Thymus (tissue), 14 donors: ENCODE measurements at places on chromosomes 12 and 14.

DNA sequence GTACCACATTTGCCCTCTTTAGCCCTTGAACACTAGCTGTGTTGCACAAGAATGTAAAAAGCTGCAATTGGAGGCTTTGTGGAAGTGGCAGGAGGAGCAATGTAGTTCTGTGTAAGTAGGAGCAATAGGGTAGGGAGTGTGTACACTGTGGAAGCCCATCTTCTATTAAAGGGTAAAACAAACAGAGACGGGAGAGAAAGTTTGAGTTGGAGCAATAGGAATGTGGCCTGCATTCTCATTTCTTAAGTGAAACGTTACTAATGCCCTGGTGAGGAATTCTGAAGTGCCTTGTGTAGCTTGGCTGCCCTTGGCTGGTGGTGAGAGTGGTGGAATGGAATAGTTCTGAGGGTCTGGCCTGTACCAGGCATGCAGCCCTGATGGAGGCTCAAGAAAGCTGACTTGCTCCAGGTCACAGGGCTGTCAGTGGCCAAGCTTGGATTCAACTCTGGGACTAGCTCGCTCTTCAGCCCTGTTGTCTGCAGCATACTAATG, 38.8 kb upstream of the ATP23 start:
- DNase-seq = no peak

DNA sequence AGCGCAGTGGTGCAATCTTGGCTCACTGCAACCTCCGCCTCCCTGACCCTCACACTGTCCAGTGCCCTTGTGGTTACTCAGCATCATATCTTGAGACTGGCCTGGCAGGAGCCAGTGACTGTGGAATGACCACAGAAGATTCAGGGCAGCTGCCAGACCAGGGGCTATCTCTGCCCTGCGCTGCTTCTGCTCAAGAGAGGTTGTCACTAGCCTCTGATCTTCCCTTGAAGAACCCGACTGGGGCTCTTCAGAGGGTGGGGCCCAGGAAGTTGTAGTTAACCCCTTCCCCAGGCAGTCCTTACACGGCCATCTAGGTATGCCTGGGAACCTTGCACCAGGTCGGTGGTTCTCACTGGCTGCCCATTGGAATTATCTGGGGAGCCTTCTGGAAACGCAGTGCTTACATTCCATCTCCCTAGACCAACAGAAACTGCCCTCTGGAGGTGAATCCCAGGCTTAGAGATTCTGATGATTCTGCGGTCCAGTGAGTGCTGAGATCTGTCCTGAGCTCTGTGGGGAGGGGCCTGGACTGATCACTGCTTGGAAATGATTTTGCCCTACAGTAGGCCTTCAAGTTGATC, 41.4 kb downstream of the PLEKHG3 start:
- no peak for DNase-seq

DNA sequence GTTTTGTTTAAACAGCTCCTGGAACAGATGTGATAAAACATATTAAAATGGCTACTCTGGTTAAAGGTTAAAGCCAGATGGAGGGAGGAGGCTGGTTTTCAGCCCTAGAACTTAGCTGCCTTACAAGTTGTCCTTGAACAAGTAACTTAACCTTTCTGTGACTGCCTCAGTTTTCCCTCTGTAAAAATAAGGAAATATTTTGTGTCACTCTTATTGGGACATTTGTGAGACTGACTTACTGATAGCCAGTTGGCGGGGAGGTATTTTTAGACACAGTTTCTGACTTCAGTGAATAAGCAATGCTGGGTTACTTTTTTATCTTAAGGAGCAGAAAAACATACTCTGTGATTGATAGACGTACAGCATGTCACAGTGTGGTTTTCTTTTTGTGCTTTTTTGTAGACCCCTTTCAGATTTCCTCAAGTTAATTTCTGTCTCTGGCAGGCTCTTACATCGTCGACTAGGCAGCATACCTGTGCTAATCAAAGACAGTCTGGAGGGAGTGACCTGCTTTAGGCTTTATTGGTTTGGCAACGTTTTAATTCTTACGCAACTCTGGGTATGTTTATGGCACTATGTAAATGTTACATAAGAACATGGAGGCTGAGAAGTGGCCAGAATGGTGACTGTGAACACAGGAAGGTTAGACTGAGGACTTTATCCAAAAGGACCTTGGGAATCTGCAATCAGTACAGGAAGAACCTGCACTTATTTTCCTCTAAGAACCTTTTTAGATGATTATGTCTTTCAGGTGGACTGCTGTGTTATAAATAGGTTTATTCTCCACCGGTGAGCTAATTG, 3.3 kb downstream of the ACVR1B start:
- DNase-seq = no peak

GRCh38 chr12:96220902-96221301, 26.7 kb downstream of the ELK3 start:
- no peak for DNase-seq

DNA sequence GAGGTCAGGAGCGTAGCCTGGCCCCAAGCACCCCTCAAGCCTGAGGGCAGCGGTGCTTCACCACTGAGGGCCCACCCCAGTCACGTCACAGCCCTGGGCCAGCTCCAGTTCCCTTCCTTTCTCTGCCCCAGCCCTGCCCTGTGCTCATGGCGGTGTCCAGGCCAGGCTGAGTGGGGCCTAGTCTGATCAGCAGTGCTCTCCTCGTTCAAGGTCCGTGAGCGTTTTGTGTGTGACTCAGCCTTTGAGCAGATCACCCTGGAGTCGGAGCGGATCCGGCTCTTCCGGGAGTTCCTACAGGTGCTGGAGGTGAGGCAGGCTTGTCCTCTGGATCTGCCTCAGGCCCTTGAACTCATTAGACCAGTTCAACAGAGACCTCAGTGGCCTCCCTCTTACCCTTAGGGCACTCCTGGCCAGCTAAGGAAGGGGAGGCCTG, 19.0 kb downstream of the PRPF40B start:
- DNase-seq = no peak

DNA sequence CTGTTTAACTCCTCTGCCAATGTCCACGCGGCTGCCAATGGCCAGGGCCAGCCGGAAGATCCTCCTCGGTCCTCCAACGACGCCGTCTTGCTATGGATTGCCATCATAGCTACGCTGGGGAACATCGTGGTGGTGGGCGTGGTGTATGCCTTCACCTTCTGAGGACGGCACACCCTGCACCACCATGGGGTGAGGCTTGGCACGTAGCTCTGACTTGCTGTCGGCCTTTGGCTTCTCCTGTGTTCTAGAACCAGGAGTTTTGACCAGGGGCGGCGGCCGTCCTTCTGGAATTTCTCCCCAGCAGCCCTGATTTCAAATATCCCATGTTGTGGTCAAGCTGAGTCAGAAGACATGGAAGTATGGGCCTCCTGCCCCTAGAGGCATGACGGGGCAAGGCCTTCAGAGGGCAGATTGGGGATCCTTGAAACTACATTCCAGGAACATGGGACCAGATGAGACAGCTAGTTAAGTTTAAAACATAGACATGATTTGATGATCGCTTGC, 47.5 kb downstream of the C14orf132 start:
- DNase-seq = no peak

GRCh38 chr12:42921741-42922504, 332.4 kb upstream of the PRICKLE1 start:
- no peak for DNase-seq

- DNase-seq = no peak
Observed at GRCh38 chr12:3747543-3747942, 5.4 kb downstream of the CRACR2A start.

DNA sequence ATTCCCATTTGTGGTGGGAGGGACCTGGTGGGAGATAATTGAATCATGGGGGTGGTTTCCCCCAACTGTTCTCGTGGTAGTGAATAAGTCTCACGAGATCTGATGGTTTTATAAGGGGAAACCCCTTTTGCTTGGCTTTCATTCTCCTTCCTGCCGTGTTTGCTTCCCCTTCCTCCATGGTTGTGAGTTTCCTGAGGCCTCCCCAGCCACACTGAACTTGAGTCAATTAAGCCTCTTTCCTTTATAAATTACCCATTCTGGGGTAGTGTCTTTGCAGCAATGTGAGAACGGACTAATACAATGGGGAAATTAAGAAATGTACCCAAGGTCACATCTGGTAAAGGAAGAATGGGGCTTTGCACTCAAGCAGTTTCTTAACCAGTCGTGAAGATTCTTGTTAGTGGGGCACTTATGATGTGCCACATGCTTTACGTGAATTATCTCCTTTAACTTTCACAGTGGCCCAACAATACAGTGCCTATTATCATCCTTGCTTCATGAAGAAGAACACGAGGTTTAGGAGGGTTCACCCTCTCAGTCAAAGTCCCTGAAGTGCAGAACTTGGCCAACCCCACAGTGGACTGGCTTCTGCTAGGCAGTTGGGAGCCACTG, 234.3 kb downstream of the EFCAB11 start:
- DNase-seq = no peak

DNA sequence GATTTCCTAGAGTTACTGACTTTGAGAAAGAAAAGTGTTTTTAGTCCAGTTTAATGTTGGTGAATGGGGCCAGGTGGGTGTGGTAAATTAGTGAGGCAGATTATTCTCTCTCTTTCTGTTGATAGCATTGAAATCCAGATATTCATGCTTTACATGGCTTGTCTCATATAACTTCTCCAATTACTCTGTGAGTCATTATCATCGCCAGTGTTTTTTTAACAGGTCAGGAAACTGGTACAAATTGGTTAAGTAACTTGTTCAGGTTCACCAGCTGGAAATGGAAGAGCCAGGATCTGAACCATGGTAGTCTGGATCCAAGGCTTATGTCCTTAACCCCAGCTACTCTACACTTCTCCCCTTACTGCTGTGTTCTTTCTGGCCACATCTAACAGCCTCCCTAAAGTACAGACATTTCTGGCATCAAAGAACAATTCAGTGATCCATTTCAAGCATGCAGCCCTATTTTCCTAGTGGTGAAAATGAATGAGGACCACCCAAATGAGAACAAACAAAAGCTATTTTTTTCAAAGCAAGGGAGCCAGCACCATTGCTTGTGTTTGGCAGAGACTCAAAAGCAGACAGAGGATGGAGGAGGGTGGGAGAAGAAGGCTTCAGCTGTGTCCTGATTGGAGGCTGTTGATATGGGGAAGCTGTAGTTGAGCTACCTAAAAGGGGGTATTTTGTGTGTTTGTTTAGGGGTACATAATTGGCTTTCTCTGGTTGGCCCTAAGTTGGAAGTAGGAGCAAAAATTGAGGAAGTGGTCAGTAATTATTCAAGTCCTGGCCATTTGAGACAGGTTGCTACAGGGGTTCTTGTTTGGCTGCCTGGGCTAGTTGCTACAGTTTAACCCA, 1.7 kb downstream of the IRAK3 start:
- no peak for DNase-seq

GRCh38 chr12:47736877-47737676, 11.8 kb upstream of the ENDOU start:
- DNase-seq = no peak

GRCh38 chr14:34038358-34039057, 87.6 kb upstream of the EGLN3 start:
- DNase-seq = no peak

GRCh38 chr12:127277882-127278281, 989.1 kb upstream of the TMEM132C start:
- DNase-seq = no peak

GRCh38 chr12:15584366-15585041, 204.7 kb downstream of the EPS8 start:
- no peak for DNase-seq

GRCh38 chr12:95022477-95022876, 19.0 kb upstream of the NDUFA12 start:
- no peak for DNase-seq

GRCh38 chr12:121444842-121445202, 44.9 kb downstream of the RNF34 start:
- DNase-seq = no peak

GRCh38 chr12:6532927-6533652, 1.2 kb upstream of the GAPDH start:
- no peak for DNase-seq

DNA sequence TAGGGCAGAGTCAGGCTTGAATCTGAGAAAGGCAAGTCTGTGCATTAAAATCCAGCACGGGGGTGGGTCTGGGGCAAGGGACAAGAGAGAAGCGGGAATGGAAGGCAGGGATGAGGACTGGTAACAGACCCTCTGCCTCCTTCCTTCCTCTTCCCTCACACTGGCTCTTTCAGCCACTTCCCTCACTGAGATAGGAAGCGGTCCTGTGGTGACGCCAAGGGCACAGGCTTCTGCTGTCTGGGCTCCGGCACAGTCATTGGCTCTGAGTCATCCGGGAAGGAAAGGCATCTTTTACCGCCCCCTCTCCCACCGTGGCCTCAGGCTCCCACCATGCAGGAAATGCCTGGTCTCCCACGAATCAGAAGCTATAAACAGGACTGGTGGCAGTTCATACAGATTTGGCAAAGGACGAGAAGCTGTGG, 70.2 kb downstream of the ETV6 start:
- DNase-seq = no peak

DNA sequence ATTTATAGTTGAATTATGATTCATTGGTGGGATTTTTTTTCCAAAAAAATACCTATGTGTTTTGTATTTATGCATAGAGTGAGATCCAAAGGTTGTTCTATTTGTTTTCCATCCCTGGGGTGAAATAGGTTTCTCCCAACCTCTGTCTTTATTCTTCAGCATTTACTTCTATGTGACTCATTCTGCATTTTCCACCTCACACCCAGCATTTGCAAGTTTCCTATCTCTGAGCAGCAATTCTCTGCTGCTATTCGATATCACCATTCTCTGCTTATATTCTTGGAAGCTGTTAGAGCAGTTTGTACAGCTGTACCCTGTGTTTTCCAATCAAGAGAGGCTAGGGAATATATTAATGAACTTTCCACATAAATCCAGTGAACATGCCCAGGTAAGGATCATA, 538.9 kb downstream of the SNAPC1 start:
- DNase-seq = peak; percentile 4

DNA sequence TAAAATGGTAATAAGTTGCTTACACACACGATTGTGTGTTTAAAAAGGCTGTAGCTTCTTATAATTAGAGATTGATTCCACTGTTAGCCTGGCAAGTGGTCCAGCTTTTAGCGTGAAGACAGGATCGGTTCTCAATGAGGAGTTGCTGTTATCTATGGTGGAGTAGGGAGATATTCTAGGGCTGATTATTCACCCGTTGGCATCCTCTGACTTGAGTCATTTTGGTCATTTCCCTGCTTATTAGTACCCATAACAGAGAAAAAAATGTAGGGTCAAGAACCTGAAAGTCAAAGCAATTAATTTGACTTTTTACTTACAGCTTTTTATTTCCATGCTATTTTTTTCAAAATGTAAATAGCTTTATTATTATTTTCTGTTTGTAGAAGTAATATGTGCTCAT, 76.0 kb downstream of the KCNK13 start:
- DNase-seq = no peak

DNA sequence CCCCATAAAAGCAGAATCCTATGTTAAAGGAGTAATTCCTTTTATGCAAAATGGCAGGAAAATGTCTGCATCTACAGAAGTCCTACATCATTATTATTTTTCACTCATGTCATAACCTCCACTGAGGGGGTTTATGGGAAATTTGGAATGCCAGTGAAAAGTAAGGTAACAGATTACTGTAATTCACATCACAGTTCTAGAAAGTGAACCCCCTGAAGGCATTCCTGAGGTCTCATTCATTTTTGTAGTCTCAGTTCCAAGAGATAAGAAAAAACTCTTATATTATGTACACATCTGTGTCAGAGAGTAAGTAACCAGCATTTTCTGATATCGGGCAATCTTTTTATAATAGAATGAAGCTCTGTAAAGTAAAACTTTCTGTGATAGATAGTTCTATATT, 28.8 kb upstream of the BCAT1 start:
- no peak for DNase-seq
